Fibroblast of mammary gland (primary cell): ENCODE measurements at places on chromosomes 5 and 9.
A peak's percentile ranks its signal among the peaks of the same experiment; 100 is the strongest.

DNA sequence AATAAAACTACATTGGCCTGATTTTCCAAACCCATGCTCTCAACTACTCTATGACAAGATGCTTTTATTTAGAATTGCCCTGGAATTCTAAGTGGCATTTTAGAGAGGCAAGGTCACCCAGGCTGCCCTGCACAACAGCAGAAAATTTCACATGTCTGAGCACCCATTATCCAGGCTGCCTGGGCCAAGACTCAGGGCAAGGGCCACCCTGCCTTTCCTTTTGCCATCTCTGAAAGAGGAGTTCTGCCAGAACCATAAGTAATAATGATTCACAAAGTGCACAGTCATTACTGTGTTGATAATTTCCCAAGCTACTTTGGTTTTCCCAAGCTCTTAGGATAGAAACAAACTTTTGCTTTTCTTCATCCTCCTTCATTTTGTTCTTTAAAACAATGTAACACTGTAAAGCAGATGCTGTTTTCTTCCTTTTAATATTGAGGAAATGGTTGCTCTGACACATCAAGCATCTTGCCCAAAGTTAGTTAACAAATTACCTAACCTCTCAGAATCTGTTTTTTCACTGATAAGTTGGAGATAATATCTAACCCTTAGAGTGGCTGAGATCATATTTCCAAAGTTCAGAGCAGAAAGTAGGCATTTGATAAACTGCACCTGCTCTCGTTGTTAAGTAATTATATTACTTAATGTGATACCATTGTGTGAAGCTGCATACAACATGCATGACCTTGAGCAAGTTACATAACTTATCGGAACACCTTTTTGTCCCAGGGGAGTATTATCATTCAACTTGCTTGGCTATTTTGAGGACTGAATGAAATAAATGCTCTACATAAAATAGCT, 325.6 kb downstream of the PRELID2 start:
- DNase-seq: peak; percentile 61

DNA sequence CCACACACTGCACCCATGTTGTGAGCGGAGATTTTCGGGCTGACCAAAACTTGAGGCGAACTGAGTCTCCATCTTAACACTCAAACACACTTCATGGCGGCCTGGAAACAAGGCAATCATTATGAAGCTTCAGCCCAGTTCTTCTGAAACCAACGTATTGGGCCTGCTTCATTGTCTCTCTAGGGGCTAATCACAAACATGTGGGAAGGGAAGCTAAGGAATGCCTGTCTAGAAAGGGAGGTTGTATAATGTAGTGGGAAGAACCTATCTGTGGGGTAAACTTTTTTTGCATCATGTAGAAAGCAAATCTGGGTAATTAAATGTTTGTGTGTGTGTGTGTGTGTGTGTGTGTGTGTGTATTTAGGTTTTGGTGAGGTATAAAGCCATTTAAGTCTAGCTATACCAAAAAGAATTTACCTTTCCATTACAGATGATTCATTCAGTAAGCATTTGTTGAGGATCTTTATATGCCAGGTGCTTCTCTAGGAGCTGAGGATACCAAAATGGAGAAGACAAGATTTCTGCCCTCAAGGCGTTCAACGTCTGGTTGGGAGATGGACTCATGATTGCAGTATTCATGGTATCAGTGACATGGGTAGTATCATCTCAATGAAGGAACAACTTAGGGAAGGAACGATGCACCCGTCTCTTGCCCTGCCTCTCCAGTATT, 29.4 kb downstream of the SLC1A3 start:
- DNase-seq: no peak

- DNase-seq: peak; percentile 100
Observed at GRCh38 chr9:7320139-7320538, 479.4 kb downstream of the DMAC1 start.

DNA sequence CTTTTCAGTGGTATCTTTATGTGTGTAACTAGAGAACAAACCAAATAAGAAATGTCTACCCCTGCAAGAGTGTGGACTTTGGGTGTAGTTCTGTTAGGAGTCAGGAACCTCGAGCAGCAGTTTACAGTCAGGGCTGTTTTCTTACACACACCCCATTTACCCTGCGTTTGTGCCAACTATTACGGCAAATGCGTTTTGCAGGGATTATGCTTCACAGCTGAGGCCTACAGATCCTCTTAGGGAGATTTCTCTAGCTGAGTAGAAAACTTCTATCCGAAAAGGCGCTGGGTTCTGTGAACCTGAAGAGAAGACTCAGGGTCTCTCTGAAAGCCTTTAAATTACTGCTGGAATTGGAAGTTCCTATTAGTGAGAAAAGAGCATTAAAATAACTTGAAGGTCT, 51.4 kb downstream of the ACER2 start:
- DNase-seq: no peak

GRCh38 chr5:172944741-172945140, 14.5 kb upstream of the RPL26L1 start:
- DNase-seq: no peak

DNA sequence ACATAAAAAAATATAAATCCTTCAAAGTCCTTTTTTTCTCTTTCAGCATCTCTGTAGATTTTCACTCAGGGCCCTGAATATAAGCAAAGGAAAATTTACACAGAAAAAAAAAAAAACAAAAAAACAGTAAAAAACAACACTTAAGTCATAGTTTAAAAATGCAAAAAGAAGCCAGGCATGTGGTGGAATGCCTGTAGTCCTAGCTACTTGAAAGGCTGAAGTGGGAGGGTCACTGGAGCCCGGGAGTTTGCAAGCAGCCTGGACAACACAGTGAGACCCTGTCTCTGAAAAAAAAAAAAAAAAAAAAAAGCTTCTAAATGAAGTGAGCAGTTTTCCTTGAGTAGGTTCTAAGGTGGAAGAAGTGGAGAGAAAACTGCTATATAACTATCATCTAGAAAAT, 55.0 kb upstream of the BNC2 start:
- DNase-seq: peak; percentile 48

- no peak for DNase-seq
Observed at GRCh38 chr5:15452781-15453180, 47.2 kb upstream of the FBXL7 start.

DNA sequence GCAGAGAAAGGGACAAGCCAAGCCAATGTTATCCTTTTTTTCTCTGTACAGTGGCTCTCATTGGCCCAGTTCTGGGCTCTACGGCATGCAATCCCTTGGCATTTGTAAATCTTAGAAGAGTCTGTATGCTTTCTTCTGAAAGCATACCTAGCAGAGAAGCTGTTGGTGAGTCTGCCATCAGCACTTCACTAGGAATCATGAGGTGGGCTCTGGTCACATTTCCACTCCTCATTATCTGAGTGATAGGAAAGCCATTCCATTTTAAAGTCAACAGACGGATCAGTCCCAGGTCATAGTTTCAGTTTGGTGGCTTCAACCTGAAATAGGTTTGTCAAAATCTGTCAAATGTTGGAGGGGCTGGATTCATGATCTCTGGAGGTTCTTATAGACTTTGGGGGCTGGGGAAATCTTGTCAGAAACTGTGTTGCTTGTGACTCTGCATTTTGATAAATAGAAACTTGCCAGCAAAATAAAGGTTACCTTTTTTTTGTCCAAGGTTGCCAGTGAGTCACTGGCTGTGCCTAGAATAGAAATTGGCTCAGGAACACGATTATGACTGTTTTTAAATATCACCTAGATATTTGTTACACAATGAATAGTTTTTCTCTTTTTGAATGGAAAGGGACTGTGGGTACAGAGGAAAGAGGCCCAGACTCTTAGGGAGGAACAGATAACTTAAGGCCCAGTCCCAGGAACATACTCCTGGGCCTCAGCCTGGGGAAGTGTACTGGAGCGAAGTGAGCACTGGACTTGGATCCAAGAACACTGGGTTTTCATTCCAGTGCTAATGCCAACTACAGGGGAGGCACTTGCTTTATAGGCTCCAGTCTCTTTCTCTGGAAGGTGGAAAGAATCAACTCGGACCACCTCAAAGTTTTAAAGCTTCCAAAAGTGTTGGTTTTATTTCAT, 183.1 kb downstream of the NMUR2 start:
- no peak for DNase-seq

DNA sequence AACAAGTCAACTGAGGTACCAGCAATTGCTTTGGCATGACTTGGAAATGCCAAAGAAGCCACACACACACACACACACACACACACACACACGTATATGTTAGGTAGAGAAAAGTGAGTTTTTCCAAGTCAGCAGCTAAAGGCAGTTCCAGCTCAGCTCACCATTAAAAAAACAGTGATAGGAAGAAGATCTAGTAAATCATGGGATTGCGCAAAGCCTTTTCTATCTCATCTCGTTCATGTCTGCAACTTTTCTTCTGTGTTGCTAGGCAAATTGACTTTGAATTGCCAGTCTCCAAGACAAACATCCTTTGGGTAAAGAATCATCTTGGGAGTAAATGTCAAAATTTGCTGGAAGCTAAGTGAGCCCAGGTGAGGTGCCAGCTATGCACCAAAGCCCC, 500.1 kb downstream of the ENC1 start:
- DNase-seq: peak; percentile 12
